Endothelial cell of umbilical vein (primary cell): ENCODE measurements at places on chromosomes 4 and X.

GRCh38 chr4:95499291-95499696 lies 49.5 kb downstream of the UNC5C start:
- no peak for DNase-seq

DNA sequence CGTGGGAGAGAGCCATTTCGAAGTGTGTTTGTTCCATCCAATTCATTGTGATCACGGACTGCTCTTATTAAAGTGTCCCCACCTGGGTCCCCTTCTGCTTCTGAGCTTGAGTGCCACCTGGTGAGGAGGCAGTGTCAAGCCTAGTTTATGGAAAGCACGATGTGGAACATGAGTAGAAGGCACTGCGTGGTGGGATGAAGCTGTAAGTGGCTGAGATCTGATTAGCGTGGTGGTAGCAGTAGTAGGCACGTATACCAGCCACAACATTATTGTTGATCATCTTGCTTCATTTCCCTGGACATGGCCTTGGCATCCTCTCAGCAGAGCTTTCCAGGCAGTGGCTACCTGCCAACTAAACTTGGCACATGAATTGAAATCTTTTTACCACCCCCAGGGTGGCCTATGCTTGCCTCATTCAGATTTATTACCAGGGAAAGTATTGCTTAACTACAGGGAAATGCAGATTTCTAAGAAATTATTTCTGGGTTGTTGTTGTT lies 46.4 kb downstream of the GPAT3 start:
- peak; percentile 69 for DNase-seq

GRCh38 chrX:135432453-135432852 lies 10.7 kb downstream of the SMIM10L2A start:
- DNase-seq: no peak

DNA sequence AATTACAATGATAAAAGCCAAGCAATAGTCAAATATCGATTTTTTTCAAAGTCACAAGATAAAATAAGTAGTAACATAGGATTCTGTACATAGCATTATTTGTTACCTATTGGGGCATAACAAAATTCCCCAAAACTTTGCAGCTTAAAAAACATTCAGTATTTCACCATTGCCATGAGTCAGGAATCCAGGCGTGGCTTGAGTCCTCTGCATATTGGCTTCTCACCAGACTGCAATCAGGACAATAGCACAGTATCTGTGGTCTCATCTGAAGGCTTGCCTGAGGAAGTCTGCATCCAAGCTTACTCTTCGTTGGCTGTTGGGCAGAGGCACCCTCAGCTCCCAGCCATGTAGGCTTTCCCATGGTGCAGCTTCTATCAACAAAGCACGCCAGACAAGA lies 6.2 kb upstream of the CTBP1 start:
- no peak for DNase-seq

DNA sequence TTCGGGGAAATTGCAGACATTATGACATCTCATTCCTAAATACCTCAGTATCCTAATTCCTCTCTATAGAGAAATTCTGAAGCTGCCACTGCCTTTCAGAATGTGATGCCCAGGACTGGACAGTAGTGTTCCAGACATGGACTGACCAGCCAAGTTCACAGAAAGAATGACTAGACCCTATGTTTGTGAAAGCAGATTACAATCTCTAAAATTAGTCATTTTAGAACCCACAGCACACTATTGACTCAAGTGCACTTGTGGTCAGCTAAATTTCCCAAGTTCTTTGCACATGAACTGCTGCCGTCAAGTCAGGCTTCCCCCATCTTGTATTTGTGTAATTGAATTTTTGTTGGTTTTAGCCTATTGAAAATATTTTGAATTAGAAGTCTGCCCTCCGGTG lies 81.0 kb upstream of the ESX1 start:
- DNase-seq: peak; percentile 37

- no peak for DNase-seq
These were observed 318.6 kb downstream of the NAF1 start for GRCh38 chr4:162847945-162848549.

GRCh38 chrX:154727871-154728270 lies 23.0 kb downstream of the GAB3 start:
- peak; percentile 86 for DNase-seq

DNA sequence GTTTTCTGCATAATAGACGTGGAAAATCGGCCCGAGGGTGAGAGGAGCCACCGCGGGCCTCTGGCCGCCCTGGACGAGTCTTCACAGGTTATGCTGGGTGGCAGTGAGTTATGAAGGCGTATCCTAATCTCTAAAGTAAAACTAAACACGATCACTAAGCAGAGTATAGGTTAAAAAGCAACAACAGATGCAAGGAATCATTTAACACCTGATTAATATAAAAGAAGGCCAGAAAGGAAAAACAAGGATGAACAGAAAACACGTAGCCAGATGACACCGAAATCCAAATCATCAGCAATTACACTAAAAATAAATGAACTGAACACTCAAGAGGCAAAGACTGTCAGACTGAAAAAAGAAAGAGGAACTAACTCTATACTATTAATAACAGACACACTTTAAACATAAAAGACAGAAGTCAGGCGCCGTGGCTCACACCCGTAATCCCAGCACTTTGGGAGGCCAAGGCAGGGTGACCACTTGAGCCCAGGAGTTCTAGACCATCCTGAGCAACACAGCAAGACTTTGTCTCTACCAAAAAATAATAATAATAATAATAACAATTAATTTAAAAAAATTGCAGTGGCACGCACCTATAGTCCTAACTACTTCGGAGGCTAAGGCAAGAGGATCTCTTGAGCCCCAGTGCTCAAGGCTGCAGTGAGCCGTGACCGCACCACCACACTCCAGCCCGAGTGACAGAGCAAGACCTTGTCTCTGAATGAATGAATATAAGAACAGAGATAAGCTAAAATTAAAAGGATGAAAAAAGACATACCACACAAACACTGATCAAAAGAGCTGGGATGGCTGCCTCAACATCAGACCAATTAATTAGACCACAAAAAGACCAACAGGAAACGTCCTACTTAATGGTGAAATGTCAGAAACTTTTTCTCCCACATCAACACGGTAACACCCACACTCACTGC lies 30.0 kb downstream of the CTBP1 start:
- DNase-seq: no peak

- DNase-seq: no peak
These were observed 1050.8 kb downstream of the C4orf33 start for GRCh38 chr4:130146773-130147172.

- peak; percentile 21 for DNase-seq
These were observed 146.7 kb downstream of the KCNIP4 start for GRCh38 chr4:21801661-21802385.

GRCh38 chrX:34656842-34657725 lies at the start of gene TMEM47:
TSS of gene TMEM47 (minus strand) at chrX:34657285. CDS start at chrX:34657029, 256 bp downstream.
- peak; percentile 83 for DNase-seq

DNA sequence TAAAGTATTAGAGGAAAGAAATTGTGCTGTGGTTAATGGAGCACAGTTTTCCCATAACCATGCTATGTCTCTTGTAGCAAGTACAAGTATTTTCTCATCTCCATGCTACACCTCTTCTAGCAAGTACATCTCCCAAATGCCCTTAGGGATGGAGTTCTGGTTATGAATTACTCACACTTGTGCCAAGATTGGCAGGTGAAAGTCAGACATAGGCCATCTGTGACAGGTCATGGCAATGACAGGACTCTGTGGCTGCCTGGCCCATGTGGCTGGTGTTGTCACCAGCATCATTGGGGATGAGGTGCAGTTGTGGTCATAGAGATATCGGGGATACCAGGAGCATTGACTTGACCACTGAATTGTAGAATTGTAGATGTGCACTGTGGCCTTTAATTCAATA lies 310.2 kb downstream of the FAT4 start:
- DNase-seq: no peak

- DNase-seq: peak; percentile 31
These were observed 34.9 kb downstream of the FTHL17 start for GRCh38 chrX:31036895-31037294.

GRCh38 chr4:28835501-28835900 lies 1884.7 kb upstream of the PCDH7 start:
- DNase-seq: no peak

DNA sequence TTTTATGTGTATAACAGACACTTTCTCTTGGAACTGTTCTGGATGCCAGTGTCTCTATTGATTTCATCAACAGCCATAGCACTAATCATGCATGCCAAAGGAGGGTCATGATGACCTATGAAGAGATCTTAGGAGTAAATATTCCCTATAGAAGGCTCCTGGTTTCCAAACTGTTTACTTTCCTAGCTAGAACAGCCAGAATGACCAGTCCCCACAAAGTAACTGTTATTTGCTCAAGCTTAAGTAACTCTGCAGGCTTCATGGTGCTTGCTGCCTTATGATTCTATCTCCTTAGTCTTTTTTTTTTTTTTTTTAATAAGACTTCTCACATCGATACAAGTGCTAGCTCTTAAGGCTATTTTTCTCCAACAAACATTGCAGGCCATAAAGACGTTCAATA lies 12.4 kb downstream of the S100G start:
- DNase-seq: no peak

DNA sequence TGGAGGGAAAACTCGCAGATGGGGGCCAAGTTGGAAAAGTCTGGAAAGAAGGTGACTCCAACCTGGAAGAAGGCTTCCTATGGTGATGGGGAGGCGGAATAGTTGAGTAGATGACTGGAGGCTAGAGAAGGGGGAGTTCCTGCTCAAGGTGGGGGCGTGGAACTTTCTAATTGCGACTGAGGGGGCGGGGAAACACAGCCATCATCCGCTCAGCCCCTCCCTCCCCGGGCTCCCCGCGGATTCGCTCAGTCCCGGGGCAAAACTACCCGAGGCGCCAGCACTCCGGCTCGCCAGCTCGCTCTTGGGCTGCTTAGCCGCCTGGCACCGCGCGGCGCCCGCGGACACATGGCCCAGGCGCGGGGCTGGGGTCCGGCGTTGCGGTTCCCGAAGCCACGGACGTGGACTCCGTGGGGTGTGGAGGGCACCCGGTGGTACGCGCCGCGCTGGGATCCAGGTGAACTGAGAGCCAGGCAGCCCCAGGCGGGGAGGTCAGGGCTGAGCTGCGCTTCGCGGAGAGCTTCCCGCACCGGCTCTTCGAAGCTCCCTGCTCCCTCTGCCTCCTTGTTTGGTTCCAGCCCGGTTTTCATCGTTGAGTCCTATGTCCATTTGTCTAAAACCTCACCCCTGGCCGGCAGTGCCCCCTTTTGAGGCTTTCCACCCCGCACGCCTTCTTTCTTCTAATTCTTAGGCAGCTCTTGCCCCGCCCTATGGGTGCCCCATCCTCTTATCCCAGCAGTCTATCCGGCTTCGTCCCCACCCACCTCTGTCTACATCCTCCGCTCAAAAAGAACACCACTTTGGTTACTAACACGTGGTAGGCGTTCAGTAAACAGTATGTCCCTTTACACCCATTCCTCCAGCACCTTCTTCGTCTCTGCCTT lies 38.9 kb downstream of the STARD8 start:
- DNase-seq: peak; percentile 61

DNA sequence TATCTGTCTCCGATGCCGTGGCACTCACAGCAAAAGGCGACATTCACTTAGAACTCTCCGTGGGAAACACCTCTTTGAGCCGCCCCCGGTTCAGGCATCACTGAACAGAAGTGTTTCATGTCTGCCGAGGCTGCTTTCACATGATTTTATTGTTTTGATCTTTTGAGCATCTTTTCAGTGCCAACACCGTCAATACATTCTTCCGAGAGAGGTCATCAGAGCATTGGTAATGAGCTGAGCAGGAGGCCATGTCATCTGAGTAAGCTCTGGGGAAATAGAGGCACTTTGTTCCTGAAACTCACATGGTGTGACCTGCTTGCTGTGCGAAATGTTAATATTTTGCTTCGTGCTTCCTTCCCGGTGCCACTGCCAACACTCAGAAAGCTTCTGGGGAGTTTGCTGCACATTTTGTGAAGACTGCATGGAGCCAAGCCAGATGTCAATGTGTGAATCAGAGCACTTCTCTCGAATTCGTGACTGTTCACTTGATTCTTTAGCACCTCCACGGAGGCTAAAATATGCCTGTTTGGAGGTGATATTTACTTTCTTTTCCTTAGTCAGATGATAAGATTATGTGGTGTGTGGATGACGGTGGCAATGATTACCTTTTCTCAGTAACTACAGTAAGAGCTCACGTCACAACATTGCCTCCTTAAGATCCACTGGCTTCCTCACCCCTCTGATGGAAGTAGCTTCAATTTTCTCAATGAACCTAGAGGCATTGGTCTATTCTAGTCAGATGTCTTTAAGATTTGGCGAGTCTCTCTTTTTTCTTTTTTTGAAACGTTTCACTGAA lies 222.3 kb upstream of the HS3ST1 start:
- no peak for DNase-seq

DNA sequence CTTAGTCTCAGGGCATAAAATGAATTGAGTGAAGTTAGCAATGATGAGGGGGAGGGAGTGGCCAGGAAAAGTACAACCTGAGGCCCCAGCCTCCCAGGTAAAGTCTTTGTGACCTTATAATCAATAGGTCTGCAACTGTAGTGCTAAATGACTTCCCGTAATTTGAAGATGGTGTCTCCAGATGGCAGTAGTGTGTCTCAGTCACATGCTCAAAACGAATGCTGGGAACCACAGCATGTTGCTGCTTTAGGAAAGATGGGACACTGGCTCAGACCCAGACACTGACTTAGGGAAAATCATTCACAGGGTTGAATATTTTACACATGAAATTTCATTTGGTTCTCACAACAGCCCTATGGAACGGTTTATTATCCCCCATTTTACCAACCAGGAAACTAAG lies 10.3 kb downstream of the SRPX2 start:
- DNase-seq: peak; percentile 46

GRCh38 chrX:32530802-32531403 lies 680.4 kb downstream of the DMD start:
- DNase-seq: peak; percentile 50

DNA sequence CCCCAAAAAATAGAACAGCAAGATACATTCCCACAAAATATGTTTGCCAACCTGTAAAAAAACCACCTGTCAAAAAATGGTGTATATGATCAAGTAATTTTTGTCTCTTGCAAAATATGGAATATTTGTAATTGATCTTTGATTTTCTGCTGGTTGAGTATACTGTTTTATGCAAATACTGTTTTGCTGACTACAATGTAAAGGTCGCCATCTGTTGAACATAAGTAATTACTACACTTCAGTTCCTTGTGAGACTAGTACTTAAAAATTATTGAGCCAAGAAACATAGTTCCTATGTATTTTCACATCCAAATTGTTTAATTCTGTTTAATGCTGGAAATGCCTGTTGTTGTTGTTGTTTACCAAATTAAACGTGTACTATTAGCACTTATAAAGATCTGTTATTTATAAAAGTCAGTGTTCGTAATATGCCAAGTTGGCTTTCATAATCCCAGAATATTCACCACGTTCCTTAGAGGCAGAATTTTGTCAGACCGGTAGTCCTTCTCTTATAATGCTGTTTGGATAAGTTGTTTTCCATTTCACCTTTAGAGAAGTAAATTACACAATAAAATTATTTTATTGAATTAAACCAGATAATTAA lies 144.2 kb downstream of the PDLIM5 start:
- DNase-seq: peak; percentile 76

GRCh38 chr4:86319390-86319789 lies 40.5 kb downstream of the MAPK10 start:
- no peak for DNase-seq

GRCh38 chr4:54231419-54231767 lies 2.3 kb downstream of the PDGFRA start:
- DNase-seq: no peak
